Stimulated activated CD4-positive, alpha-beta T cell treated with anti-CD3 and anti-CD28 coated beads, TNF-alpha, amount 100 ng/mL, for 1 hour (primary cell): ENCODE measurements at places on chromosomes 5 and 9.

GRCh38 chr5:95956021-95956899 lies 5.4 kb downstream of the ELL2 start:
- no peak for DNase-seq

GRCh38 chr9:27766073-27766835 lies 193.0 kb upstream of the C9orf72 start:
- DNase-seq: no peak

- no peak for DNase-seq
Observed at GRCh38 chr9:74666625-74667316, 169.6 kb downstream of the RORB start.

DNA sequence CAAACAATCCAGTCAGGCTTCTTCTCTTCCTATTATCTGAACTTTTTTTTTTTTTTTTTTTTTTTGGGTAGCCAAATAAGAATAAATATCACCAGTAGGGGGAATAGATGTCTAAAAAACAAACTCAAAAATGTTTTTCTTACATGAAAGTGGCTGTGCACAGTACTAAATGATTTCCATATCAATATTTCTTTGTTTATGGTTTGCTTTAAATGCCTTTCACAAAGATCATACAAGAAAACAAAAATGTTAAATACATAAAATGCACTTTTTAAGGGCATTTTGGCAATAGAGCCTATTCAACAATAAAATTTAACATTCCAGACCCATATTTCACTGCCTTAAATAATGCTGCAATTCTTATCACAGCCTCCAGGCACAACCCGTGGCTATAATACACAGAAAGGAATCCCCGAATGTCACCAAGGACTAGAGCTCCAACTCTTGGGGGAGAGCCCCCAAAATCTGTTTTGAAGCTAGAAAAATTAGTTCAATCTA lies 91.1 kb upstream of the TBCA start:
- no peak for DNase-seq

- DNase-seq: no peak
Observed at GRCh38 chr5:44233691-44234090, 155.5 kb downstream of the FGF10 start.
